ENCODE measurements at places on chromosomes 1 and 21.

- no peak for DNase-seq
Measured at GRCh38 chr1:222582099-222582774, 7.5 kb downstream of the TAF1A start.

GRCh38 chr1:119101563-119101962 lies 38.9 kb downstream of the WARS2 start:
- no peak for DNase-seq

- no peak for DNase-seq
Measured at GRCh38 chr1:62882201-62883104, 98.5 kb downstream of the ATG4C start.

GRCh38 chr1:74763807-74764206 lies 30.9 kb downstream of the TYW3 start:
- DNase-seq: no peak

DNA sequence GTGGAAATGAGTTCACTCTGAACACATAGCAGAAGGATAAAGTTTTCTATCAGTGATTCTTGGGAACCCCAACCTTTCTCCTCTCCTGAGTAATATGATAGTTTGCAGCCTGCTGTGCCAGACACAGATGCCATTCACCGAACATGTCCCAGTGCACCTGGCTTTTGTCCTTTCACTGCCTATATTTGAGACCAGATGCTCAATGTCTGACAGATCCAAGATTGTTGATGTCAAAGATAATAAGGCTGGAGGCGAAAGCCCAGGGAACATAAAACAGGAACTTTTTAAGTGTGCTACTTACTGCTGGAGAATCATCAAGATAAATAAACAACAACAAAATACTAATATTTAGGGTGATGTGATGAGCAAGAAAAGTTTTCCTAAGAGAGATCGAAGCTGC lies 139.3 kb downstream of the TIAM1 start:
- DNase-seq: no peak

GRCh38 chr1:70190180-70190579 lies 15.2 kb downstream of the LRRC40 start:
- no peak for DNase-seq

DNA sequence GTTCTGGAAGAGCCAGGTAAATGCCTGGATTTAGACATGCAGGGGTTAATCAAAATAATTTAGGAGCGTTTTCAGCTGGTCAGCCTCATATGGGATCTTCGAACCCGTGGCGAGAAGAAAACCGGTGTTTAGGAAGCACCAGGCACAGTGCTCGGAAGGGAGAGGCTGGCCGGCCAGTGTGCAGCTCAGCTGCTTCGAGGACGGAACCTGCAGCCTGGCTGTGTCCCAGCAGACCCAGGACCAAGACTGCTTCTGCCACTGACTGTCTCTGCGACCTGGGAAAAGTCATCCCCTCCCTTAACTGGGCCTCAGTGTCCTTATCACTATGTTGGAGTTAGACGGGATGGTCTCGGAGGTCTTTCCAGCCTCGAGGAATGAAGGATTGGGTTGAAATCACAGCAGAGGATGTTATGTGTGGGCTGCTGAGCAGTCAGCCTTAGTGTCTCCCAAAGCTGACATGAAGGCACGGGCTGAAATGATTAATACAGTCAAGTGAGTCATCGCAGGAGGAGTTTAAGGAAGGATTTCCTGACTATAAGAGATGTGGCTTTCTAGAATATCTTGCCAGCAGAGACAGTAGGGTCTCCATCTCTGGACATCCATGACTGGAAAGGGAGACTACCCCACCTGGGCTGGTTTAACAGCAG lies 20.8 kb downstream of the PPFIA4 start:
- DNase-seq: no peak

GRCh38 chr1:42264511-42265190 lies 70.4 kb downstream of the FOXJ3 start:
- no peak for DNase-seq

GRCh38 chr1:19437891-19438294 lies 47.4 kb downstream of the CAPZB start:
- no peak for DNase-seq

GRCh38 chr1:156894711-156895454 lies 1.4 kb downstream of the PEAR1 start:
- DNase-seq: no peak

DNA sequence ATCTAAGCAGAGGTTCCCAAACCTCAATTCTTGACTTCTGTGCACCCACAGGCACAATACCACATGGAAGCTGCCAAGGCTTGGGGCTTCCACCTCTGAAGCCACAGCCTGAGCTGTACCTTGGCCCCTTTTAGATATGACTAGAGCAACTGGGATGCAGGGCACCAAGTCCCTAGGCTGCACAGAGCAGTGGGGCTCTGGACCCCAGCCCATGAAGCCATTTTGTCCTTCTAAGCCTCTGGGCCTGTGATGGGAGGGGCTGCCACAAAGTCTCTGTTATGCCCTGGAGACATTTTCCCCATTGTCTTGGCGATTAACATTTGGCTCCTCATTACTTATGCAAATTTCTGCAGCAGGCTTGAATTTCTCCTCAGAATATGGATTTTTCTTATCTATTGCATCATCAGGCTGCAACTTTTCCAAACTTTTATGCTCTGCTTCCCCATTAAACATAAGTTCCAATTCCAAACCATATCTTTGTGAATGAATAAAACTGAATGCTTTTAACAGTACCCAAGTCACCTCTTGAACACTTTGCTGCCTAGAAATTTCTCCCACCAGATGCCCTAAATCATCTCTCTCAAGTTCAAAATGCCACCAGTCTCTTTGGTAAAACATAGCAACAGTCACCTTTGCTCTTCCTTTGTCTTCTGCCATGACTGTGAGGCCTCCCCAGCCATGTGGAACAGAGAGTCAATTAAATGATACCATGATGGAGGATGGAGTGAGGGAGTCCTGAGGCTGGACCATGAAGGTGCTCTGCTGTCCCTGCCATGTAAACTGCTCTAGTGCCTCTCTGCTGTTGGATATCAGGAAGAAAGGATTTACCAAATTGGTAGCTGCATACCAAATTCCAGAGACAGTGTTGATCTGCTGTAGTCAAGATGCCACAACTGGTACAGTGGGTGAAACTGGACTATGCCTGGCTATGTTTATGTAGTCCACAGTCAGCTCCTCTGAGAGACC lies 37.6 kb downstream of the RUNX3 start:
- DNase-seq: no peak

DNA sequence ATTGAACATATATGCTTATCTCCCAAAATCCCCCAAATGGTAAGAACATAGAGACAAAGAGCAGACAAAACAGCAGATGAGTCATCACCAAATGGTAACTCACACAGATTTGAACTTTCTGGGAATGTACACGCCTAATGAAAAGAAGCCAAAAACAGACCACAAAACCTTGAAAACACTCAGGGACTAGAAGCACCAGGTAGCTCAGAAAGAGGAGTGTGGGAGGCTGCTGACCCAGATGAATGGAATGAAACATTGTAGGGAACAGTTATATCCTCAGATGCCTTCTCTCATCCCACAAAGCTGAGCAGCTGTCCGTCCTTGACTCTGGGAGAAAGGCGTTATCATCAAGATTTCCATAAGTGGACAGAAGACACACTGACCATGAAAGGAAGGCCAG lies 307.0 kb upstream of the USP25 start:
- DNase-seq: no peak

GRCh38 chr1:56200896-56201295 lies 378.5 kb downstream of the PLPP3 start:
- DNase-seq: no peak

GRCh38 chr1:163768576-163768975 lies 446.8 kb downstream of the NUF2 start:
- DNase-seq: no peak

DNA sequence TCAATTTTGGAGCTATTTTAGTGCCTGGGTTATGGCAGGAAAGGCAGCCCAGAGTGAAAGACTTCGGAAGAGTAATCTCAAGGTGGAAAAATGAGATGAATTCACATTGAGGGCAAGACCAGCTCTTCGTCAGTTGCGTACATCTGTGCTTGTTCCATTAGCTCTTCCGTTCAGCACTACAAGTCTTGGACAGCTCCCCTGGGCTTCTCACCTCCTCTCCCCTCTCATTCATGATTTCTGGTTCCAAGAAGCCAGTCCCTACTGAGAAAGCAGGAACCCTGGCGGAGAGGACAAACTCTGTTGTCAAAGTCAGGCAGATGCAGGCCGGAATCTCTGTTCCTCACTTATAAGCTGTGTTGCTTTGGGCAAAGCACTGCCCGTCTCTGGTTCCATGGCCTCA lies 76.5 kb downstream of the ACTL8 start:
- no peak for DNase-seq

DNA sequence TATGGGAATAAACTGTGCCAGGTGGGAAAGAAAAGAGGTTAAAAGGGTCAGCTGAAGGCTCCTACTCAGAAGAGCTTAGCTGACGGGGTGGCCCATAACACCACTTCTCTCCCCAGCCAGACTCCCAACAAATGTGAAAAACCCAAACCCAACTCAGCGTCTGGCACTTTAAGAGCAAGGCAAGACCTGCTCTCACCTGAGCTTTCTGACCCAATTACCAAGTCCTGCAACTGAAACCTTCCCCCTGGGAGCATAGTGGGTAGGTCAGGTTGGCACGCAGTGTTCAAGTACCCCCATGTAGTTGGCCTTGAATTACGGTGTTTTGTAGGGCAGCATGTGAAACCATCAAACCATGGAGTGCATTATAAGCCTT lies 3.2 kb downstream of the IRF6 start:
- DNase-seq: no peak

GRCh38 chr1:176469450-176470010 lies 6.6 kb downstream of the PAPPA2 start:
- DNase-seq: no peak

DNA sequence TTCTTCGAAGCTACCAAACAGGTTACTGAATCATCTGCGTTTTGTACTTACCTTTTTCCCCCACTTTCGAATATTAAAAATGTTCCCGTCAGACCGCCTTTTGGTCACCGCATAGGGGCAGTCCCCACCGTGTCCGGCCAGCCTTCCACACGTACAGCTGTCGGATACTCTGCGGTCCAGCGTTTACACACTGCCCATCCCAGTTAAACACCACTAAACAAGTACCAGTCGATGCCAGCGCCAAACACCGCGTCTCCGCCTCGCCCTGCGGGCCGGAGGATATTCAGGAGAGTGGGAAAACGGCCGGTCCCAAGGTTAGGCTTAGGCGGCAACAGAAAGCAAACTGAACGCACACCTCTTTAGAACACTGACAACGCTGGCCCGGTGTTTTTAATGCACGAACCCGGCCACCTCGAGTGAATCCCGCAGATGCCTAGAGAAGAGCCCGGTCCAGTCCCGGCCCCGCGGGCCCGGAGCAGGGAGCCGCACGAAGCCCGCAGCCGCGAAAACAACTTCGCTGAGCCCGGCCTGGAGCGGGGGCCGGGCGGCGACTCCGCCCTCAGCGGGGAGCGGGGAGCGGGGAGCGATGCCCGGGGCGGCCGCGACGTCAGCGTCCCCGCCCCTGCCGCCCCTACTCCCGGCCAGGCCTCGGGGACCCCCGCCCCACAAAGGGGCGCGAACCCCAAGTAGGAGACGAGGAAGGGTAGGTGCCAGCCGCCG lies 730 bp upstream of the PHF13 start:
- DNase-seq: no peak

DNA sequence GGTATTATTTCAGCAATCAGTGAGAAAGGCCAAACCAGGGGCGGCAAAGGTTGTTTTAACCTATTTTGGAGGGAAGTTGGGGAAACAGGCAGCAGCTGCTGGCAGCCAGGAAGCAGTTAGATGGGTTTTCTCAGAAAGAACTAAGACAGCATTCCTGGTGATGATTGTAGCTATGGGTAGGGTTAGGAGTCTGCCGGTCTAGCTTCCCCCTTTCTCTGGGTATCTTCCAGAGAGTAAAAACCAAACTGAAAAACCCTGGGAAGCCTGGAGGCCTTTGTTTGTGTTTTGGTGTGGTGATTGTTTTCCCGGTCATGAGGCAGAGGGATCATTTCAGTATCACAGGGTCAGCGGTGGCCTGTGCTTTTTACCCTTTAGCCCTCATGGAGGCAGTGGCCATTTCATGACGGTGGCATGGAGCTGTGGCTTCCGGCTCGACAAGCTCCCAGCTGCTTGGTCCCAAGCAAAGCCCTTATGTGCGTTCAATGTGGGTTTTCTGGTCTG lies 19.5 kb upstream of the TNFRSF1B start:
- no peak for DNase-seq

DNA sequence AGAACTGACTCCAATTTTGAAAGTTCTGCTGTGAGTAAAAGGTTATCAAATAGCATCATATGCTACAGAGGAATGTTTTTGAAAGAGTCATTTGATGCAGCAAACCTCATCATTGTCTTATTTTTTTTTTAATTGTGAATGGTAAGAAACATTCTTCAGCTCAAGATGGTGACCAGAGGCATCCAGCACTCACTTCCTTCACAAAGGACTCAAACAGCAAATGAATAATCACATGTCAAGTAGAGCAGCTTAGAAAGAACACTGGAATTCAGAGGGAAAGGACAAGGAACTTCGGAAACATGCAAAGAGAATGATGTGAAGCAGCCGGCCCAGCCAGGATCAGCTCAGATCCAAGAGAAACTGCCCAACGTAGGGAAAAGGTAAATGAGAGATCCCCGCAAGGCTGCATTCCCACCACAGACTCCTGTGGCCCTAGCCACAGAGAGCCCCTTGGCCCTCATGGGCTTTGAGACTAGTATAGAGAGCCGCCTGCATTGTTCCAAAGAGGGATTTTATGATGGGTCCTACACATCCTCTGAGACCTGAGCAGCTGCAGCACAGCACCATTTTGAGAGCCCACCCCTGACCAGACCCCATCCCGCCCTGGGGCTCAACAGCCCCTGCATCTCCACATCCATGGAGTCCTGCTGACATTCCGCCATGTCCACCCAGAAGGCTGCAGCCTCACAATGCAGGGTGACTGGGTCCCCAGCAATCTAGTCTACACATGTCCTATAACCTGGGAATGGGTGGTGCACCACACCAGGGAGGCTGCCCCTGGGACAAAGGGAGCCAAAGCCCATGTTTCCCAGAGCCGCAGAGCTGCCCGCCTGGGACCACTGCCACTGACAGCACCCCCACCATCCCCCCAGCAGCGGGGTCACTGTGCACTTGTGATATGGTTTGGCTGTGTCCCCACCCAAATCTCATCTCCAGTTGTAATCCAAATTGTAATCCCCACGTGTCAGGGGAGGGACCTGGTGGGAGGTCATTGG lies 21.2 kb upstream of the UTS2 start:
- DNase-seq: no peak

GRCh38 chr1:113515498-113515897 lies 125.2 kb downstream of the MAGI3 start:
- no peak for DNase-seq

DNA sequence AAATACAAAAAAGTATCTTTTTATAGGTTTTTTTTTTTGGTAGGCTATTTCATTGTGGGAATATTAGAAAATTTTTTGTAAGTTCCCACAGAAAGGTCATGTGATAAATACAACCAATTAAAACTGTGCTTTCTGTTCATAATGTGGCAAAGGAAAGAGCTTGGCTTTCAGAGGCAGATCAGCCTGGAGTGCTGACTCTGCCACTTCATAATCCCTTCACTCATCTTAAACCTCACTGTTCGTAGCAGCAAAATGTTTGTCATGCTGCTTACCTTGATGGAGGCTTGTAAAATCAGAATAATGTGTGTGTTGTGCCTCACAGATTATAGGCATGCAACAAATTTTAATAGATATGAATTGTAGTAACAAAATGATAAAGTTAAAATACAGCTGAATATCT lies 176.8 kb downstream of the ZP4 start:
- DNase-seq: no peak

GRCh38 chr1:212034516-212035122 lies 738 bp downstream of the INTS7 start:
- no peak for DNase-seq
